ENCODE measurements at places on chromosomes 4 and X.
A peak's percentile ranks its signal among the peaks of the same experiment; 100 is the strongest.

DNA sequence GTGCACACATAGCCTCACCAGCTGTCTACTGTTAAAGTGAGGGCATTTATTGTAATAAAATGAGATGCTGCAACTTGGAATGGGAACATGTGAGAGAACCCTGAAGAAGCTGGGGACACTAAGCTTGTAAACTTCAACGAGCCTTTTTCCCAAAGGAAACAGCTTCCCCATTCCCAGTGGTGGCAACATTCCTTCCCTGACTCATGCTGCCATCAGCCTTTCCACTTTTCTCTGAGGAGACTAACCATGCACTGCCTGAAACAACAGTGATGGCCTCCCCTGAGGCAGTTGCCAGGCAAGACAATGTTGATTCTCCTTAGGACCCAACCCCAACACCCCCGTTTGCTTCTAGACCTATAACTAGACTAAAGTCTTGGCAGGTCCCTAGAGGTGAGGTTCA, 928.3 kb downstream of the GLUD2 start:
- no peak for ATAC-seq

GRCh38 chrX:48927123-48927522, 8.3 kb upstream of the PIM2 start:
- no peak for ATAC-seq

DNA sequence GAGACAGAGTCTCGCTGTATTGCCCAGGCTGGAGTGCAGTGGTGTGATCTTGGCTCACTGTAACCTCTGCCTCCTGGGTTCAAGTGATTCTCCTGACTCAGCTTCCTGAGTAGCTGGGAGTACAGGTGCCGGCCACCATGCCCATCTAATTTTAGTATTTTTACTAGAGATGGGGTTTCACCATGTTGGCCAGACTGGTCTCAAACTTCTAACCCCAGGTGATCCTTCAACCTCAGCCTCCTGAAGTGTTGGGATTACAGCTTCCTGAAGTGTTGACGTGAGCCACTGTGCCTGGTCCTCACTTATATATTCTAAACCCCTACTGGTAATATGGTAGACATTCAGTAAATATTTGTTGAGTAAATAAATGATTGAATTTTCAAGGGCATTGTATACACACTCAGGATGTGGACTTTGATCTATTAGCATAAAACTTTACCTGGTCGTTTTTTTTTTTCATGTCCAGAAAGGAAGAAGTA, 33.0 kb downstream of the MTHFD2L start:
- ATAC-seq, result no peak

GRCh38 chr4:139907001-139907809, 241.6 kb downstream of the MGST2 start:
- no peak for ATAC-seq

DNA sequence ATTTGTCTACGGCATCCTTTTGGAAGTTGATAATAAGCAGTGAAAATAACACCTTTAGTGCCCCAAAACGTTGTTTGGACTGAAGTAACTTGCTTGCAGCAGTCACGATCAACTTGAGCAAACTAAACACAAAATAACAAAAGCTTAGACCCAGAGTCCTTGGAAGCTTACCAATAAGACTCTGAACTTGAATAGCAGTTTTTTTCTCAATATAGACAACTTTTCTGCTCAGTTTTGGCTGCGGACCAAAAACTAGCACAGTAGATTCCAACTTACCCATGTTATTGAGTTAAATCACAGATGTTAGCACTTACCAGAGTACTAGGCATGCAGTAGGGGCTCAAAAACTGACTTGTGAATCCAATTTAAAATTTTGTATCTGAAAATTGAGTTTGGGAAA, 746.9 kb downstream of the PCDH19 start:
- no peak for ATAC-seq

- no peak for ATAC-seq
Measured at GRCh38 chrX:82775426-82775825, 732.7 kb upstream of the POU3F4 start.

GRCh38 chr4:39559626-39560025, 32.4 kb upstream of the UGDH start:
- no peak for ATAC-seq

GRCh38 chr4:20254511-20255250, 3.0 kb downstream of the SLIT2 start:
- ATAC-seq, result peak; percentile 13

DNA sequence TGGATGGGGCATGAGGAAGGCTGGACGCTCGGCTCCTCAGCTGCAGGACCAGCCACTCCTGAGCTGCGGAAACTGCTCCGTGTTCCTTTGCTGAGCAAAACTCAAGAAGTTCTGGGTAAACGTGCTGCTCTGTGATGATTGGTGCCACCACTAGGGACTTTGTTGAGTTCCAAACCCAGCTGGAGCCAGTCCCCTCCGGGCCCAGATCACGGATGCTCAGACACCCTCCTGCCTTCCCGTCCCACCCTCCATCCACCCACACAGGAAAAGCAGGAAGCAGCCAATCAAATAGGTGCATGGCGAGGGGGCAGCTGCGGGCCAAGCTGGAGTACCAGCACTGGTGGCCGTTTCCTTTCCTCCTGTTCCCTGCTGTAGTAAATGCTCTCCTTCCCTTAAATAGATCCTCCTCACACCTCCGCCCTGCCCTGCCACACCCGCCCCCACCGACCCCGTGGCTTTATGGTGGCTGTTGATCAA, 68.0 kb downstream of the ADRA2C start:
- ATAC-seq, result no peak

DNA sequence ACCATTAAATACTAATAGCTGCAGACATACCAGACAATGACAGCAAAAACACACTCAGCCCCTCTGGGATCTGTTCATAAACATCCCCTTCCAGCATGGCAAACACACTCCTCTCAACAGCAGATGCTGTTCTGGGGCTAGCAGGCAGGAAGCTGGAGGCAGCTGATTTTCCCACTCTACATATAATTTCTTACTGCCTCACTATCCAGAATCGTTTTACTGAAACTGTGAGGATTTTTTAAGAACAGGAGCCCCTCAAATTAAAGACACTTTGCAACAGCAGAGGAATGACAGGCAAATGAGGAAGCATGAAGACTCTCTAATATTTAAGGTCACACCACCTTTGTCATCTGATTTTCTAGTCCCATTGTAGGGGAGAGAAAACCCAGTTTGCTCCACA, 2.2 kb downstream of the MAPK10 start:
- ATAC-seq, result no peak

GRCh38 chr4:25862411-25863346, at the start of gene SEL1L3:
Gene SEL1L3, minus strand, starts transcription at chr4:25862988. Its CDS starts 152 bp downstream, at chr4:25862836.
- ATAC-seq, result peak; percentile 85

DNA sequence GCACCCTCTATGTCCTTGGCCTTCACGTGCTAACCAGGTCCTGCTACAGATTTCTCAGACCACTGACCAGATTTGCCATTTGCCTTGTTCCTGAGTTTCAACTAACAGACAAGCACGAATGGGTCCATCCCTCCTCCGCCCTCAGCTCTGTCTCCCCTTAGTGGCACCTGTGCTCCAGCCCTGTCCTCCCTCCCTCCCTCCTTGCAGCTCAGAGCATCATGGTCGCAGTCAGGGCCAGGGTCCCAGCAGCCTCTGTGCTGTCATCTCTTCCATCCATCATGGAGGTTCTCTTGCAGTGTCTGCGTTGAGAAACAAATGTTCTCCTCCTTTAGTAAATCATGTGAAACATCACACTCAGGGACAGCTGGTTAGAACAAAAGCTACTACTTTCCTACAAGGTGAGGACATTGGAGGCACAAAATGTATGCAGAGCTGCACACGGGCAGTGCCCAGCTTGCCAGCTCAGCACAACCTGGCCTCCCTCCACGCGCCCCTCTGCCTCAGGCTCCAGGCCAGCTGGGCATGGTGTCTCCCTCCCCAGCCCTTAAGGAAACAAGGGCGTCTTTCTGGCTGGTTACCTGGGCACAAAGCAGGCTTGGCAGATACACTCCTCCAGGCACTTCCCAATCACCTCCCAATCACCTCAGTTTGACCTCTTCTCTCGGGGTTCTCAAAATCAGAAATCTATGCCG, 79.5 kb upstream of the ATP6AP2 start:
- no peak for ATAC-seq

GRCh38 chr4:81635739-81636138, 164.0 kb upstream of the RASGEF1B start:
- ATAC-seq, result peak; percentile 90

DNA sequence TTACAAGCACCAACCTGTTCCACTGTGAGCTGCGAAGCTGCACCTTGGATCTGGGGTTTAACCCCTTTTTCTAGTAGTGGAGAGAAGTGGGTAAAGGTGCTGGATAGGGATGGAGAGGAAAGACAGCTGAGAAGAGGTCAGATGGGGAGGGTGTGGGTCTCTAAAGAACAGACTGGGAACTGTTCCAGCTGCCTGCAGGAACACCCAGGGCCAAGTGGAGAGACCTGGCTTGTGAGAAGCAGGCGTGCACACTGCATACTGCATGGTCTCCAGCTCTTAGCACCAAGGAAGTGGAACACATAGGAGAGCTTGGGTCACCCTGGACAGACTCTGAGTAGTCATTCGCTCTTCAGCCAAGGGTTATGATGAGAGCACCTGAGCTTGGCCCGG, 16.1 kb downstream of the BCOR start:
- ATAC-seq, result no peak

- ATAC-seq, result no peak
Measured at GRCh38 chr4:124777007-124777406, 64.5 kb upstream of the ANKRD50 start.

DNA sequence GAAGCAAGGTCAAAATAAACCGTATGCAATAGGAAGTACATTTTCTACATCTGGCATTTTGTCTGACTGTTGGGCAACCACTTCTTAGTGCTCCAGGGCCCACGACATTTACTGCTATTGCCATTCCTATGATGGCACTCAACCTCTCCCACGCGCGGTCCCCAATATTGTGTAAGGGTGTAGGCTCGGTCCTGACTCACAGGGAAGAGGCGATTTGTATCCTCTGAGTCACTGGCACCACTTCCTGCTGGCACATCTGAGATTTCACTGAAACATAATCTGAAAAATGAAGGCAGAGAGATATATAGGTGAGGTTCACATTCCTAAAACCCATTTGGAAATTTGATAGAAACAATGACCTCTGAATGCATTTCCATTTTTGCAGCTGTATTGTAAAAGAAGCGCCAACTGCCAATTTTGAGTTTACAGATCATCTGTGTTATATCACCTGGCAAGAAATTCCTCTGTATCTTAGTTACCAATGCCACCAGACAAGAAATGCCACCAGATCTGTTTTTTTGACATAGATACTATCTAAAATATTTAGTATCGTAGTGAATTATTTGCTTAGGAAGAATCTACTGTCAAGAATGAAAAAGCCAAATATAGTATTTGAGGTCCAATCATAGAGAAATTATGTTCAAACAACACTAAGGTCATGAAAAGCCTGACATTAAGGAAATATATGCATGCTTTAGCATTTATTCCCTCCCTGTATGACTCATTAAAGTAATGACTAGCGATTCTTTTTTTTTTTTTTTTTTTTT, 9.8 kb downstream of the EREG start:
- ATAC-seq, result no peak

GRCh38 chr4:94455081-94455480, 3.3 kb downstream of the PDLIM5 start:
- ATAC-seq, result no peak

DNA sequence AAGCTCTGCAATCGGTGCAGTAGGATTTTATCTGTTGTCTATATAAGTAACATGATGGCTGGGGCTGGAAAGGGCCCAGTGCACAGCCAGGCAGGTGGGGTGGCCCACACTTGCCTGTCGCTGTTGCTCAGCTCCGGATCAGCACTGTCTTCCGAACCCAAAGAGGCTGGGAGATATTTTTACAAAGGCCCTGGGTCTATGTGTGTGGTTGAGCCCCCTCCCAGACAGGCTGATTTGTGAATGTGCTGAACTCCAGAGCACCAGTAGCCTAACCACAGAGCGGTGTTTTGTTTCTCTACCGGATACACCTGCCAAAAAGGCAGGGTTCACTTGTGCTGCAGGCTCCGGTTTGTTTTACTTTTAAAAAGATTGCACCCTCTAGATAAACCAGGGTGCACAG, 33.5 kb upstream of the CHRNA9 start:
- ATAC-seq, result peak; percentile 87

- no peak for ATAC-seq
Measured at GRCh38 chrX:80578517-80579105, 158.4 kb downstream of the TENT5D start.

DNA sequence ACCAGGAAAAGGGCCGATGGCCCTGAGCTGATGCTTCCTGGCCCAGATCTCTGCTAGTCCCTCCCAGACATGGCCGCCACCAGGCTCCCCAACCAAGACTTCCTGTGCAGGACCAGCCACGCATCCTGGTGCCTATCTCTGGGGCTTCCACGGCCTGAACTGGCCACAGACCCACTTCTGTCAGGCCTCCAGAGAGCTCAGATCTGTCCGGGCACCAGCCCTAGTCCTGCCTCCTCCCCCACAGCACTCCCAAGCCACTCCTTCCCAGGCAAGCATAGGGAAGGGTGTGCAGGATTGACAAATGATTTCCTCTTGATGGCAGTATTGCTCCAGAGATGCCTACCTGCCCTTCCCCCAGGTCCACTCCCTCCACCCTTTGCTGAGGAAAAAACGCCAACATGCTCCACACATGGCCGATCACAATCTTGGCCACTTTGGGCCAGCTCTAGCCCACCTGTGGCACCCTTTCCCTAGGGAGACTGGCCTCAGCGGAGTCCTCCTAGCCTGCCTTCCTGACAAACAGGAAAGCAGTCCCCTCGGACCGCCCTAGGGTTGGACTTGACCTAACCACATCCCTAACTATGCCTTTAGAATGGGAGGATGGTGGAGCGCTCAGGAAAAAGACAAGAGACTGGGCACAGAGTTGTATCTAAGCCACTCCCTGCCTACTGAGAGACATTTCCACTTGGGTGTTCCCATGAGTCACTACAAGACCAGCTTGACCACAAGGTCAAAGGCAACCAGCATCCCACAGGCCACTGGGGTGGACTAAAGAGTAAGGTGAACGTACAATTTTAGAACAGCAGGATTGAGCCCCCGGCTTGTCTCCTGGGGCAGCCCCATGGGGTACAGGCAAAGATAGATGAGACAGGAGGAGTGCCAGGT, 277.5 kb upstream of the AGTR2 start:
- no peak for ATAC-seq

- ATAC-seq, result no peak
Measured at GRCh38 chrX:129717892-129718291, 20.9 kb upstream of the XPNPEP2 start.

DNA sequence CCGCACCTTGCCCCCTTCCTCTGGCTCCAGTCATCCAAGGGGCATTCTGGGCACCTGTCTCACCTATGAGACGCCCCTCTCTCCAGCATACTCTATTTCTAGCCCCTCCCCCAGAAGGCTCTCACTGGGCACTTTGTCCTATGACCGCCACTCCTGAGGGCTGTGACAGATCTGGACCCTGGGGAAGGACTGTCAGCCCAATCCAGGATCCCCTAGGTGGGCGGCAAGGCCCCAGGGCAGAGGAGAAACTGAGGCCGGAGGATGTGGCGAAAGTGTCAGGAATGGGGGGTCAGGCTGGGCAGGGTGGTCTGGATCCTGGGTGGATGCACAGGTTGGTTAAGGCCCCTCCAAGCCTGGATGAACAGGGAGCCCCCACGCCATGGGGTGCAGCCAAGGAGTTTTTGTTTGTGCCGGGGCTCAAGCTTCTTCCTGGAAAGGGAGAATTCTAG, 16.2 kb upstream of the NAT8L start:
- no peak for ATAC-seq

- ATAC-seq, result no peak
Measured at GRCh38 chr4:156197216-156197615, 243.6 kb upstream of the CTSO start.
